Hindlimb muscle (tissue), 1 donor: ENCODE measurements at places on chromosomes 1 and 21.
A peak's percentile ranks its signal among the peaks of the same experiment; 100 is the strongest.

DNA sequence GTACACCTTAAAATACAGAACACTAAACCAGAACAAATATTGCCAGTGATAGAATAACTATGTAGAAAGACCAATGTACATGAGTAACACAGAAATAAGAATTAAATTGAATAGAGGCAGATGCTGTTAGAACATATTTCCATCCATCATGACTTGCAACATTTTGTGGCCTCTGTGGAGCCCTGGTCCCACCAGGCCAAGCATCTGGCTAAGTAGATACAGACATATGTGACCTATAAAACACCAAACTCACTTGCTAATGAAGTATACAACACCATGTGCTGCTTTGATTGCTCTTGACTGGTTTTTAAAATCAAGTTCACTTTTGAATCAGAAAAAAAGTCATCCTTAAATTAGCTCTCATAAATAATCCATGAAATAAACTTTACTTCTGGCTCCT is 20.5 kb downstream of the SLC19A2 start:
- DNase-seq, result no peak

DNA sequence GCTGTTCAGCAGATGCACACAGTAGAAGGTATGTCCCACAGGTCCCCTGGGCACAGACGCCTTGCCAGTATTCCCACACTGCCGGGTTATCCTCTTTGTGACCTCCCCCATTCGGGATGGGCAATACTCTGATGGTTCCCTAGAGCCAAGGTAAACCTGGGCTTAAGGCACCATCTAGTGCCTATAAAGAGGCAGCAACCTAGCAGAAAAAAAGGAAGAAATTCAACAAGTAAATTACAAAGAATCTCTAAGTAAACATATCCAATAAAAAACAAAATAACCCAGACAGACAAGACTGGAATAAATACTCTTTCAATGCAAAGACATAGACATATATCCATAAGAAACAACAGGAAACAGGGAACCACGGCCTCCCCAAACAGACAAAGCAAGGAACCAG is 39.4 kb downstream of the HSF2BP start:
- no peak for DNase-seq

GRCh38 chr1:40824591-40825434 is 37.4 kb downstream of the CITED4 start:
- DNase-seq, result no peak

DNA sequence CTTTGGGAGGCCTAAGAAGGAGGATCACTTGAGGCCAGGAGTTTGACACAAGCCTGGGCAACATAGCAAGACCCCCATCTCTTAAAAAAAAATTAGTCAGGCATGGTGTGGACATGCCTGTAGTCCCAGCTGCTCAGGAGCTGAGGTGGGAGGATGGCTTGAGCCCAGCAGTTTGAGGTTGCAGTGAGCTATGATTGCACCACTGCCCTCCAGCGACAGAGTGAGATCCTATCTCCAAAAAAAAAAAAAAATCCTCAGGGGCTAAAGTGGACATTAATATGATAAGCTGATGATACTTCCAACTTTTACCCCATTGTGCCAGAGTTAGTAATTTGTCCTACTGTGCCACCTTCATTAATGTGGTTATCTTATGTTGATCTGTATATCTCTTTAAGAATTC is 327.8 kb upstream of the FMN2 start:
- no peak for DNase-seq

- no peak for DNase-seq
These were observed 5.5 kb upstream of the TGFBR3 start for GRCh38 chr1:91891454-91891853.

- no peak for DNase-seq
These were observed 172.2 kb upstream of the C8B start for GRCh38 chr1:57137980-57138379.

GRCh38 chr1:185316163-185317033 is 645 bp downstream of the IVNS1ABP start:
- peak; percentile 94 for DNase-seq

DNA sequence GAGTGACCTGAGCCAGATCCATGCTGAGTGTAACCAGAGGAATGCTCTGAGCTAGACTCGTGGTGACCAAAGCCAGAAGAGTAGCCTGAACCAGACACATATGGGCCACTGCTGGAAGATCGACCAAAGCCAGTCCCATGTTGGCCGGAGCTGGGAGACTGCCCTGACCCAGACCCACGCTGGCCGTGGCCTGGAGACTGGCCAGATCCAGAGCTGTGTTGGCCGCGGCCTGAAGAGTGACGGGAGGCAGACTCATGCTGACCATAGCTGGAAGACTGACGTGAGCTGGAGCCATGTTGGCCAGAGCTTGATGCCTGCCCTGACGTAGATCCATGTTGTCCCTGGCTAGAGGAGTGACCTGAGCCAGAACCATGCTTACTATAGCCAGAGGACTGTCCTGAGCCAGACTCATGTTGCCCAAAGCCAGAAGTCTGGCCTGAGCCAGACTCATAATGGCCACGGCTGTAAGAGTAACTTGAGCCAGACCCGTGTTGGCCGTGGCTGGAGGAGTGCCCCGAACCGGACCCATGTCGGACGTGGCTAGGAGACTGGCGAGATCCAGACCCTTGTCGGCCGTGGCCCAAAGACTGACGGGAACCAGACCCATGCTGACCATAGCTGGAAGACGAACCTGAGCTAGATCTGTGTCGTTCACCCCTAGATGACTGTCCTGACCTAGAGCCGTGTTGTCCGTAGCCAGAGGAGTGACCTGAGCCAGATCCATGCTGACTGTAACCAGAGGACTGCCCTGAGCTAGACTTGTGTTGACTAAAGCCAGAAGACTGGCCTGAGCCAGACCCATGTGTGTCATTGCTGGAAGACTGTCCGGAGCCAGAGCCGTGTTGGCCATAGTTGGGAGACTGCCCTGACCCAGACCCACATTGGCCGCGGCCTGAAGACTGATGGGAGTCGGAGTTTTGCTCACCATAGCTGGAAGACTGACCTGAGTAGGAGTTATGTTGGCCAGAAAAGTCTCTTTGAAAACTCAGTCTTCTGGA is 3.5 kb downstream of the HRNR start:
- no peak for DNase-seq

- DNase-seq, result no peak
These were observed 171.0 kb downstream of the PGBD5 start for GRCh38 chr1:230255116-230255515.

DNA sequence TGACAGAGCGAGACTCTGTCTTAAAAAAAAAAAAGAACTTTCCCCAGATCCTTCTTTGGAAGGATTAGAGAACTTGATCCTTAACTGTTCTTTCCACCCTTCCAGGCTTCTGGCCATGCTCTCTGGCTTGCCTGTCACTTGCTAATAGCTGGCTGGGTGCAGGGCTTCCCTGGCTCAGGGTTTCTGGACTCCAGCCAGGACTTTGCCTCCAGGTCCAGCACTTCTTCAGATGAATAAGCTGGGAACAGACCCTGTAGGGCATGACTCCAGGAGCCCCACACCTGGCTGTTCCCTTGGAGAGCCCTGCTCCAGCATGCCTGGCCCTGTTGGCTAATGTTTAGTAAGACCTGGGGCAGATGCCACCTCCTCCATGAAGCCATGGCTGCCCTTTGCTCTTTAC is 3.3 kb upstream of the NT5C1A start:
- DNase-seq, result no peak

- no peak for DNase-seq
These were observed 77.4 kb downstream of the NDUFS5 start for GRCh38 chr1:39103328-39104157.

DNA sequence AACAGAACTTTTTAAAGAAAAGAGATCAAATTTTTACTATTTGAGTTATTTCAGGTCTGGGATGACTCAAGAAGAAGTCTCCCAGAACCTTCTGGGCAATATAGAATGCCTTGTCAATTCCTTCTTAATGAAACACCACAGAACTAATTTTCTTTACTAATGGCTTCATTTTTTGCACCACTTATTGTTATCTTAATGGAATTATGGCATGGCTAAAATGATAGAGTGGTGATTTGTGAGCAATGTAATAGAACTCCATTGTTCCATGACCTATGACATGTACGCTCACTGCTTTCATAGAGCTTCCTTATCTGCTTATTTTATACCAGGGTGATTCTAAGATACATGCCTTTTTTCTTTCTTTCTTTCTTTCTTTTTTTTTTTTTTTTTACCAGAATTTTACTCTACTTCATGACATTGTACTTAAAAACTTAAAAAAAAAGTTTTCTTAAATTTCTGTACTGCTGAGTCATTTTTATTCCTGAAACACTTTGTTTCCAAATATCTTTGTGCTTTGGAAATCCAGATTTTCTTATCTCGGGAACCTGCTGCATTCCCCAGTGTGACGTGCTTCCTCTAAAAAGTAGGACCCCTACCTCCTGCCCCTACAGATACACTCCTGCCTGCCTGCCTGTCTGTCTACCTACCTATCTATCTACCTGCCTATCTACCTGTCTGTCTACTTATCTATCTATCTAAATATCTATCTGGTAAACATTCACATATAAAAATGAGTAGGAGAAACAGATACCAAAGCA is 284.9 kb downstream of the PBX1 start:
- no peak for DNase-seq

DNA sequence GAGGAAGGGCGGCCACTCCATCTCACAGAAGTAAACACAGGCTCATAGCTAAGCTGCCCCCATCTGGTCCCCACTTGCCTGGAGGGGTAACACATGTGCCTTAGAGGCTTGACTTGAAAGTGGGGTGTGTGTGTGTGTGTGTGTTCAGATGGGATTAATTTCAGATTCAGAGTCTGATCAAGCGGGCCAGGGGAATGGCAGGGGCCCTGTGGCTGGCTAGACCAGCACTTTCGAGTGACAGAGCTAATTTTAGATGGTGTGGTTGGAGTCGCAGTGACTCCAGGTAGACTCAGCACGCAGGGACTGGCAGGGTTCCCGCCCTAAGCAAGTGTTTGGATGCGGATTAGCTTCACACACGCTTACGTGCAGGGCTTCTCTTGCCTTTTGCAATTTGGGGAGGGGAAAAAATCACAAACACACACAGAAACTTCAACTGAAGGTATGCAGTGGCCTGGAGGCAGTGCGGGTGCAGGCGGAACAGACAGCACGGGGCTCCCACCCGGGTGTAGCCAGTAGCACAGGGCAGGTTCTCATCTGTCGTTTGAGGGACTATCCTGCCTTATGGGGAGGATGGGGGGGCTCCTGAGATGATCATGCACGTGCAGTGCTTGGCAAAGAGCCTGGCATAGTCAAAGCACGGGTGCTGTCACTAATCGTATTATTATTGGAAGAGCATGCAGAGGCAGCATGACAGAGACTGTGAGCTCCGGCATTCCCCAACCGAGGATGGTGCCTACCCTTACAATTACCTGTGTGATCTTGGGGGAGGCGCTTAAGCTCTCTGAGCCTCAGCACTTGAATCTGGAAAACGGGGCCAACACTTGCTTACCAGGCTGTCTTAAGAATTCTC is 1.3 kb downstream of the EDN2 start:
- no peak for DNase-seq

GRCh38 chr1:36471830-36472641 is 7.9 kb upstream of the MRPS15 start:
- DNase-seq, result no peak

GRCh38 chr1:11530731-11531311 is 51.9 kb downstream of the DISP3 start:
- DNase-seq, result no peak

DNA sequence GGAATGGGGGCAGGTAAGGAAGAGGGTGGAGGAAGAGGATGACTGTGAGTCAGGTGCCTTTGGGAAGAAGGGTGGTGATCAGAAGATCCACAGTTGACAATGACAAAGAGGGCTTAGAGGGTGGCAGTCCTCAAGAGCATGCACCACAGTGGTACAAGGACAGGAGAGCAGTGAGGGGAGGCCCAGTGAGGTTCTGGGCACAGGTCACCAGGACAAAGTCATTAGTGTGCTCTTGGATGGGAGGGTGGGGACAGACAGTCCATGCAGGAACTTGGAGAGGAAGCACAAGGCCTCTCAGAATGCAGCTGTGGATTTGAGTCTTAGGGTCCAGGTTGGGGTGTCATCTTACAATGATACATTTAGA is 75.1 kb downstream of the RHOU start:
- no peak for DNase-seq

DNA sequence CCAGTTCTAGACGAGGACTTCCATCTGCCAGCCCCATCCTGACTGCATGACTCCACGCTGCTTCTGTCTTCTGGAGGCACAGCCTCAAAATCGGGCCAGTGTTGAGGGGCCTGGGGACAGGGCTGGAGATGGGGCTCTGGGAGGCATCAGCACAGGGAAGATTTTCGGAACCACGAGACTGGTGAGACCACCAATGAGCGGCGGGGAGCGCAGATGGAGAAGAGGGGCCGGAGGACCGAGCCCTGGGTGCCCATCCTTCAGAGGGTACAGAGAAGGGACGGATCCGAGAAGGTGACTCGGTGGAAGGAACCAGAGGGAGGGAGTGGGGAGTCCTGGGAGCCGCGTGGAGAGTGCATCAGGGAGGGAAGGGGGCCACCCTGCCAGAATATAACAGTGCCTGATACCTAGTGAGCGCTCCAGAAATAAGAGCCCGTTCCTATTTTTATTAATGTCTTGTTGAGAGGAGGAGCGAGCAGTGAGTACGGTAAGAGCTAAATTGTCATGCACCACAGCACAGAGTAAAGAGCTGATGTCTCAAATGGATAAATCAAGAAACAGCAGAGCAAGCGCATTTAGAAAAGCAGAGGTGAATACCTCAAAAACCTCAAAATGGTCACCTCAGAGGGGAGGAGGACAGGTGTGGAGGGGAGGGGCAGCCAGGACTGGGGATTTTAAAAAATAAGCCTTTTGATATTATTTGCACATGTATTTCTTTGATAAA is 26.2 kb upstream of the KIF26B start:
- DNase-seq, result no peak

DNA sequence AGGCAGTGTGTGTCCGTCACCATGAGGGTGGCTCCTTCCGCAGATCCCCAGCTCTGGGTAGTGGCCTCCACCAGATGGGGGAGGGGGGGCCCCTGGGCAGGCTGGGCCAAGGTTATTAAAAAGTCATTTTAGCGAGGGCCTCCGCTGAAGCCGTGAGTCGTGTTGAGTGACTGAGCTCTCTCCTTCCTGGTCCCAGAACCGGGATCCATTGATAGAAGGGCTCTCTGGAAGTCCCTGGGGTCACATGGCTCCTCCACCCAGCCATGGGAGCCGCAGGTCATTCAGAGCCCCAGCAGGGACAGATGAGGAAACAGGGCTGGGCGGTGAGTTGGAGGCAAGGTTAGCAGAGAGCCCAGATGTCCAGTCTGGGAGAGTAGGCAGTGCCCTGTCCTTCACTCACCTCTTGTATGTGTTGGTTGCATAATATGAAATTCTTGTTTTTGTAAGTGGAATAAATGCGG is 12.9 kb downstream of the MIIP start:
- no peak for DNase-seq

DNA sequence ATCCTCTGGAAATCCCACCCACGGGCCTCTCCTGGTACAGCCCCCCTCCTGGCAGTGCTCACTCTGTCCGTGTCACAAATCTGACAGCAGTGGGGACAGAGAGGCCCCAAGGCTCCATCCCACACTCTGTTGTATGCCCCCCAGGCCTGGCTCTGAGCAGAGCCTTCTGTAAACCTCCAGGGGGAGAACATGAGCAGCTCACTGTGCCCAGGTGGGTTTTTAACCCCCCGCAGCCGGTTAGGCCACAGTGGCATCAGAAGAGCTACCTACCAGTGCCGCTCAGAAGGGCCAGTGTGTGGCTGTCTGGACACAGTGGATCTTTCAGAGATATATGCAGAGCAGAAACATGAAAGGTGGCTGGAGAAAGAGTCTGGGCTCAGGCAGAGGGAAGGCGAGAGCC is 12.0 kb upstream of the GPR153 start:
- DNase-seq, result no peak

- no peak for DNase-seq
These were observed 142.3 kb downstream of the PBX1 start for GRCh38 chr1:164701189-164701761.
